Renal pelvis (tissue), 12 donors: ENCODE measurements at places on chromosomes 5 and 9.
A peak's percentile ranks its signal among the peaks of the same experiment; 100 is the strongest.

GRCh38 chr5:122751293-122751782 is 23.5 kb upstream of the SNX2 start:
- DNase-seq, result no peak

DNA sequence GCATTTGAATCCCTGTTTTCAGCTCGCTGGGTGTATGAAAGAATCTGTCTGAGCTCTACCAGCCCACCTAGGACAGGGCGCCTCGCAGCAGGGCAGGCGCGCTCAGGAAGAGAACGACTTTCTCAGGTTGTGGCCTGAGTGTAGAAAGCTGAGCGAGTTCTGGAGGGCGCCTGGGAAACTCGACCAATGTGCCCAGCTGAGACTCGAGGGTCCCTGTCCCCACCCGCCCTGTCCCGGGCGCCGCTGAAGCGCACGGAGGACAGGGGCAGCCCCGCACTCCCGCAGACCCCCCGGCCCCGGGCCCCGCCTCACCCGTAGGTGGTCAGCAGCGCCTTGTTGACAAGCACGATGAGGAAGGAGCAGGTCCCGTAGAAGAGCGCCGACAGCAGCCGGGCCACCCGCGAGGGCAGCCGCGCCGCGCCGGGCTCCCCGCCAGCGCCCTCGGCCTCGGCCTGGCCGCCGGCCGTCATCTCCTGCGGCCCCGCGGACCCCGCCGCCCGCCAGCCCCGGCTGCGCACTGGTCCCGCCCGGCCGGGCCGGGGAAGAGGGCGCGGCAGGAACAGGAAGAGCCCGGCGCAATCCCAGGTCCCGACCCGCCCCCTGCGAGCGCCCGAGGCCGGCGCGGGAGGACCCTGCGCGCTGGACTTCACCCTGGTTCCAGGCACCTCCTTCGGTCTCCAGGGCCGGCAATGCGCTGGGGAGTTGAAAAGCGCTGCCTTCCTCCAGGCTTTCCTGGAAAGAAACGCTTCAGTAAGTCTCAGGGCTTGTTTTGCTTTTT is at the start of gene SLC35D2:
Gene SLC35D2 (minus strand): TSS at position 547 of the 778 bp plus-strand sequence. CDS start 77 bp downstream, at position 470.
- peak; percentile 57 for DNase-seq

DNA sequence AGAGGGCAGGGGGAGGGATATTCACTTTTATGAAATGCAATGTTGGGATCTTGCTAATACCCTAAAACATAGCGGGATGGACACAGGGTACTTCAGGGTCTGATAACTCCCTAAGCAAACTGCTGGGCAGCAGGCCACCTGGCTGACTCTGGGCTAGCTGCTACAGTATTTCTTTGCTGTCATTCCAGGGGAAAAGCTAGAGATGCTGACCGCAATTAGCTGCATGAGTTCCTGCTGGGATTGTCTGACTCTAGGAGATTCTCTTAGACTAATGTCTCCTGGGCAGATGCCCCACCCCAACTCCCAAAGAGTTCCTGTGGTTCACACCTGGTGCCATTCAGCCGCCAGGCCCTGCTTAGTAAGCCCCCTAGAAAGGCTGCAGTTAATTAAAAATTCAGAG is 69.9 kb downstream of the PSAT1 start:
- DNase-seq, result no peak

DNA sequence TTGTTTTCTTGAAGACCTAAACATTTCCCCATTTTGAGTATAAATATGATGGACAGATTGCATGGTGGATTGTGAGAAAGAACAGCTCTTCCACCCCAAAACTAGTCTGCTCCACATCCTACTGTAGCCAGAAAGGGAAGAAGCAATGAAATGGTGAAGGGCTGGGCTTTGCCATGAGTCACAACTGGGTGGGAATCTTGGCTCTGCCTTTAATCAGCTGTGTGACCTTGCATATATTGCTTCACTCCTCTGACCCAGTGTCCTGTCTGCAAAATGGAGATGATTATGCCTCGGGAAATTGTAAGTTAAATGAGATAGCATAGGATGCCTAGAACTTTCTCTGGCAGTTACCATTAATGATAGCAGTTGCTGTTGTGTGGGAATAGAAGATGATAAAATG is 101.9 kb downstream of the PDE8B start:
- no peak for DNase-seq

GRCh38 chr9:126661122-126661520 is 47.4 kb downstream of the LMX1B start:
- DNase-seq, result no peak

GRCh38 chr5:177600508-177601018 is 631 bp downstream of the B4GALT7 start:
- DNase-seq, result no peak

- DNase-seq, result no peak
Measured at GRCh38 chr9:107323836-107324585, 40.9 kb downstream of the RAD23B start.

GRCh38 chr5:133736512-133736911 is 124.2 kb upstream of the FSTL4 start:
- no peak for DNase-seq

GRCh38 chr9:83204047-83204446 is 141.1 kb upstream of the RASEF start:
- no peak for DNase-seq

GRCh38 chr9:1014225-1014624 is 35.9 kb upstream of the DMRT2 start:
- no peak for DNase-seq

DNA sequence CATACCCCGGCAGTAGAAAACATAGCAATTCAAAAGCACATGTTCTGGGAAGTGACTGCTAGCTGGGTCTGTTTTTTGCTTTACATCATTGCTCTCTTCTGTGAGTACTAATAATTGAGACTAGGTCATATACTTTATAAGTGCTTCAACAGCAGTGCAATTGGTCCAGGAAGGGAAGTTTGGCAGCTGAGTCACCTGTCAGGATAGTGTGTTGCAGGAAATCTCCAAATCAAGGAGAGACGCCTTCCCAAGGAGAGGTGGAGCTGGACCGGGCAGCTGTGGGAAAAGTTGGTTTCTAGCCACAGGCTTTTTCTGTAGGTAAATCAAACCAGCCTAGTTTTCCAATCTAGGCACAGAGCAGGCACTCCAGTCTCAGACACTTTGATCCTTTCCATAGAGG is 330.1 kb downstream of the ENC1 start:
- DNase-seq, result no peak

DNA sequence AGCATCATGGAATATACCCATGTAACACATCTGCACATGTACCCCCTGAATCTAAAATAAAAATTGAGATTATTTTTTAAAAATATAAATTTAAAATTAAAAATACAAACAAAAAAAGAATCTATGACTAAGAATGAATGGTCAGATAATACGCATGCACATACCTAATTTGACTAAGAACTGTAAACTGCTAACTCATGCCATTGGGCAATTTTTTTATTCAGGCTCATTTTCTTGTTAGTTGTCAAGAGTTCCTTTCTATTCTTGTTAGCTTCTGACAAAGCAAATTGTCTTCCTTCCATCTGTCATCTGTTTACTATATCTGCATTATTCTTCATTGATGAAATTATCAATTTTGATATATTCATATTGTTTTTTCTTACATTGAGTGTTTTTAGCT is 69.5 kb upstream of the HAND1 start:
- no peak for DNase-seq

- no peak for DNase-seq
Measured at GRCh38 chr9:135209852-135210251, 122.4 kb downstream of the OLFM1 start.

- DNase-seq, result no peak
Measured at GRCh38 chr5:5900350-5900749, 477.9 kb downstream of the ICE1 start.

GRCh38 chr9:120507936-120508510 is 71.9 kb downstream of the CDK5RAP2 start:
- DNase-seq, result no peak

- DNase-seq, result no peak
Measured at GRCh38 chr9:17761984-17762676, 183.3 kb downstream of the SH3GL2 start.

DNA sequence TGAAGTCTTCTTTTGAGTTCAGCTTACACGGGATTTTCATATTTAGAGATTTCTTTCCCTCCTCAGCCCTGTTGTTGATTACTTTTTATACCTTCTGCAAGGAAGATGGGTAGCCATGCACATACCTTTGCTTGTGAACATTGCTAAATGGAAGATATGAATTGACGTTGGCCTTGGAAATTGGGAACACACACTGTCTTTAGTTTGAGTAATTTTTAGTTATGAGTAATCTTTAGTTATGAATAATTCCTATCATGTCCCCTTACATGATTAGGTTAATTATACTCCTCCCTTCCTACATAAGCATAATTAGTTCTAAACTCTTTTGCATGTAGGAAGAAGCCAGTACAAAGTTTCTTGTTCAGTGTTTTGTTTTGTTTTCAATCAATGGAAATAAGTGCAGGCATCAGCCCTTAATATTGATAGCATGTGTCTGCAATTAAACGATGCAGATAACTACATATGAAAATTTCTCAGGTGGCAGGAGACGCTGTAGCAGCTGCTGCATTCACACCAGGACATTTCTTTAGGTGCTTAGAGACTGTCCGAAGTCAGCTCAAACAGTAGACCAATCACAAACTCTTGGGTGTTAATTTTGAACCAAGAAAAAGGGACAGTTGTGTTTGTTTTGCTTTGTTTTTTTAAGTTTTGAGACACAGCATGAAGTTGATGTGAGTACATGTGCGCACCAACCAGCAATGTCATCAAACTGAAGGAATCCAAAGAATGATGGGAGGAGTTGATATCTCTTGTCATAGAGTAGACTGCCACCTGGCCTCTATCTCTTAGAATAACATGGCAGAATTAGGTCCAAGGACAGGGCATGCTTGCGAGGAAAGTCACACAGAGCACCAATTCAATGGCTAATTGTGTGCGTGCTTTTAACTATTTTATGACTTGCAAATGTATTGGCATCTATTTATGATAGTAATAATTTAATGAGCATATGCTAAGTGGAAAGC is 51.4 kb downstream of the SMARCA2 start:
- DNase-seq, result no peak

- DNase-seq, result no peak
Measured at GRCh38 chr5:124718380-124718789, 28.1 kb downstream of the ZNF608 start.

DNA sequence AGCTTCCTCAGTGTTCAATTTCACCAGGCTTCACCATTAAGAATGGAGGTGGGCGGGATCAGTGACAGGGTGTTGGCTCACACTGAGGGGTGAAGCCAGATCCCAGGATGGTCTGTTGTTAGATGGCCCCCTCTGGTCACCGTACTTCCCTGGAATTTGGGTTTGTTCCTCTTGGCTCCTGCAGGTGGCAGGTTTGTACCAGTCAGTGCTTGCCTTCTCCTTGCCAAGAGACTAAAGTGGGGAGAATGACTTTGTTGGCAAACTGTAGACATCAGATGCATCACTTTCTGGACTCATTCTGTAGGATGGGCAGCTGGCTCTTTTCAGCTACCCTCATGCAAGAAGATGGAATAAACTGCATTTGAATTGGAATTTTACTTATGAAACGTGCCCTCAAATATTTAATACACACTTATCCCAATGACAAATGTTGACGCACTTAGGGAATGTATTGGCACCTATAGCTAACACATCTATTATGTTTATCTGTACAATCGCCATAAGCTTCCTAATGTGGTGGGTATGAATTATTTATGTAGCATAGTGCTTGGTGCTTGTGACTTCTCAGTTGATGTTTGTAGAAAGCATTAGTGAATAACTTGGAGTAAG is 31.4 kb upstream of the ANKRD55 start:
- no peak for DNase-seq

DNA sequence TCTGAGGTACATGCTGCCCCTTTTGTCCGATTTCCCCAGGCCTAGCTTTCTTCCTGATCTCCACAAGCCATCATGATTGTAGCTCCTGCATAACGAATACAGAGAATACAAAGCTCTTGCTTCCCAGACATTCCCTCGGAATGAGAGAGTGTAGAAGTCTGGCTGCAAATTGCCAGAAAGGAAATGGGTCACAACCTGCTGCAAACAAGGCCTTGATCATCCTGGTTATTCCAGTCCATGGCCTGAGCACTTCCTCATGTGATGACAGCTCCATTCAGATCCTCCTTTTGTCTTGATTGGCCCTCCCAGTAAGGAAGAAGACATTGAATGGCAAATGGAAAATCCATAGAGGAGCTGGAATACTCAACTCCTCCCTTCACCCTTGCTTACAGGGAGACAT is 136.0 kb upstream of the ADRA1B start:
- DNase-seq, result no peak

- no peak for DNase-seq
Measured at GRCh38 chr9:27668280-27668679, 95.0 kb upstream of the C9orf72 start.

DNA sequence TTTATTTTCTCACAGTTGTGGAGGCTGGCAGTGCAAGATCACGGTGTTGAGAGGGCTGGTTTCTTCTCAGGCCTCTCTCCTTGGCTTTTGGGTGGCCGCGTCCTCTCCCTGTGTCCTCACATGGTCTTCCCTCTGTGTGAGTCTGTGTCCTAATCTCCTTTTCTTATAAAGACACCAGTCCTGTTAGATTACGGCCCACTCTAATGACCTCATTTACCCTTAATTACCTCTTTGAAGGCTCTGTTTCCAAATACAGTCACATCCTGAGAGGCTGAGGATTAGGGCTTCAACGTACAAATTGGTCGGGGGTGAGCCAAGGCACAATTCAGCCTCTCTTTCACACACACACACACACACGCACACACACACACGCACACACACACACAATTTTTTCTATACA is 73.0 kb downstream of the UGCG start:
- DNase-seq, result no peak

DNA sequence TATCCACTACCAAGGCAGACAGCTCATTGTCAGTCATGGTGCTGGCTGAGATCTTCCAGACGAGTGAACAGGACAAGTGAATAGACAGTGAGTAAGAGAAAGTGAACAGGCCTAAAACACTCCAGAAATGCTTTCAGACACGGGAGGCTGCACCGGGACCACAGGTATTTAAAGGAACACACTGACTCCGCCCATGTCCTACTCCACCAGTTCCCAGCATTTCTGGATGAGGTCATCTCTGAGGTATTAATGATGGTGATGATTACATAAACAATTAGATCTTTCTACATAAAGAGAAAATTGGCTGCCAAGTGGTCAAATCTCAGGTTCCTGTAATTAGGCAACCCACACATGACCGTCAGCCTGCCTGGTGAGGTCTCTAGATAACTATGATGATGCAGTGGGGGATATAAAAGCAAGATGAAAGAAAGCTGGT is at the start of gene ACTBL2:
Gene ACTBL2 (minus strand): TSS at position 141 of the 436 bp plus-strand sequence. CDS start 104 bp downstream, at position 37.
- no peak for DNase-seq

DNA sequence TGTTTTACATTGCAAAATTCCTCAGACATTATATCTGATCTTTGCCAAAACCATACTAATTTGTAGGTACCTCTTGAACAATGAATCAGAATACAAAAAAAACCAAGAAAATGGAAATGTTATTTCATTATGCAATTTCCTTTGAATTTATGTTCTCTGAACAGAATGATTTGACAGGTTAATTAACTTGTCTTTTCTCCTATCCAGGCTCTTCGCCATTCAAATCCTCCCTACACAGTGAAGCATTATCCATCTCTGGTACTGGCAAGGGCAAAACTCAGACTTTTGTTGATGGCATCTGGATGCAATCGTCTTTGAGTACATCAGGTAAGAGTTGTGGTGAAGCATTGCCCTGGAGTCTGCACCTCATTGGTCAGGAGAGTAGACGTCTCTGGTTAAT is 655.7 kb upstream of the ITGA1 start:
- no peak for DNase-seq
